ENCODE measurements at places on chromosomes 11 and 22.

GRCh38 chr11:119030329-119031047, at the start of gene SLC37A4:
TSS of gene SLC37A4 (minus strand) at chr11:119030877.
- peak; percentile 85 for DNase-seq

GRCh38 chr22:45105281-45105702, 58.4 kb upstream of the NUP50 start:
- no peak for DNase-seq

GRCh38 chr22:23268877-23269276, 88.6 kb downstream of the BCR start:
- DNase-seq, result no peak

- no peak for DNase-seq
These were observed 7.2 kb downstream of the DTX4 start for GRCh38 chr11:59179121-59179520.

- no peak for DNase-seq
These were observed 20.6 kb upstream of the TLCD5 start for GRCh38 chr11:120304526-120304925.

- no peak for DNase-seq
These were observed 3.2 kb downstream of the MMP11 start for GRCh38 chr22:23775779-23776375.

GRCh38 chr11:69576069-69576782, 64.7 kb upstream of the CCND1 start:
- DNase-seq, result no peak

DNA sequence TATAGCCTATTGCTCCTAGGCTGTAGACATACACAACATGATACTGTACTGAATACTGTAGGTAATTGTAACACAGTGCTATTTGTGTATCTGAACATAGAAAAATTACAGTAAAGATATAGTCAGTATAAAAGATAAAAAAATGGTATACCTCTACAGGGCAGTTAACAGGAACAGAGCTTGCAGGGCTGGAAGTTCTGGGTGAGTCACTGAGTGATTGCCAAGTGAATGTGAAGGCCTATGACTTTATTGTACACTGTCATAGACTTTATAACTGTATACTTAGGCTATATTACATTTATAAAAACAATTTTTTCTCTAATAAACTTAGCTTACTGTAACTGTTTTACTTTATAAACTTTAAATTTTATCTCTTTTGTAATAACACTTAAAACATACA, 332.4 kb upstream of the ARHGAP42 start:
- no peak for DNase-seq

DNA sequence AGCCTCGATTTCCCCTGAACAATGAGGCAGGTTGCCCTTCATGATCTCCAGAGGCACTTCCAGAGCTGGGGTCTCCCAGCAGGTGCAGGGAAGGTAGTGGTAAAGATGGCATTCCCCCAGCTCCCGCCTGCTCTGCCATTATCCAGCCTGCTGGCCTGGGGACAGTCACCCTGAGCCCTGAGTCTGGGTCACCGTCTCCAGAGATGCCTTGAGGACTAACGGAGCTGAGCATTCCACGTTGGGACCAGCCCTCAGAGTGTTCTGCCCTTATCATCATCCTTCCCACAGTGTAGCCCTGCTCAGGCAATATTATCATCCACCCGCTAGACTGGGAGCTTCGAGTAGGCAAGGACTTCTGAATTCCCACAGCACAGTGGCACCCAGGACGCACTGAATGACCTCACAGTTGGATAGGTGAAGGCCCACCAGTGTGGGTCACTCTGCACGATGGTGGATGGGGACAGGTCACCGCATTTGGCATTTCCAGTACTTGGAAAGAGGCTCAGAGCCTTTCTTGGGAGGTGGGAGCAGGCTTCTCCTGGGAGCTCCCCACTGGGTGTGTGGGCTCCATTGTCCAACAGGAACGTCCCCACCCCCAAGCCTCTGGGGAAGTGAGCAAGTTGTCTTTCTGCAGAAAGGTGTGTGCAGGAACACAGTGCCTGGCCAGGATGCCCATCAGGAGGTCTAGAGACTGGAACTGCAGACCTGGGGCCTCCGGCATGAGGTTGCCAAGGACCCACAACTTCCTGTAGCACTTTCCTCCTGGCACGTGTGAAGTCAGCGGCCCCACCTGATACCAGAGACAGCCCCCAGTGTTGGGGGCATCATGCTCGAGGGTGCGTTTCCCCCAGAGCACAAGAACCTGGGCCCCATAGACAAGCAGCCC, 51.4 kb upstream of the WNT7B start:
- no peak for DNase-seq

GRCh38 chr11:110071197-110071596, 22.0 kb upstream of the ZC3H12C start:
- no peak for DNase-seq

DNA sequence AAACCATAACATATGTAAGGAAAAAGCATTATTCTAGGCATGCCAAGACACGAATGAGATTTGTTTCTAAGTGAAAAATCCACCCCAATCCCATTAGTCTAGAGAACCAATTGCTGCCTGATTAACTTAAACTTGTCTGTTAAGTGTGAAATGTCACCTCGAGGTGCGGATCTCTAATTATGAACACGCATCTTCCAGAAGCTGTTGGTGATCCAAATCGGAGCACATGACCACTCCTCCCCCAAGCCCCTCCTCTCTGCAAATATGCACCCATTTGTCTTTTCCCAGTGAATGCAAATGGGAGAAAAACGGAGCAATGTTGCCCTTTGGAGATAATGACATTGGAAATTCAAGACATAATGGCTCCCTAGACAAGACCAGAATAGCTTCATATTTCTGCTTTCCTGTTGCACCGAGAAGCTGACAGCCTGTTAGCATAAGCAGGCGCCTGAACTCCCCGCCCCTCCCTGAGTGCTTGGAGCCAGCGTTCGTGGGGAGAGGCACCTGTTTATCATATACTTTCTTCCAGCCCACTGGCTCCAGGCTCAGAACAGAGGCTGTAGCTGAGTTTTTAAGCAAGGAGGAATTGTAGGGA, 6.0 kb upstream of the FXYD6 start:
- DNase-seq, result no peak

- DNase-seq, result no peak
These were observed 103.3 kb upstream of the ANO5 start for GRCh38 chr11:22089609-22090008.

DNA sequence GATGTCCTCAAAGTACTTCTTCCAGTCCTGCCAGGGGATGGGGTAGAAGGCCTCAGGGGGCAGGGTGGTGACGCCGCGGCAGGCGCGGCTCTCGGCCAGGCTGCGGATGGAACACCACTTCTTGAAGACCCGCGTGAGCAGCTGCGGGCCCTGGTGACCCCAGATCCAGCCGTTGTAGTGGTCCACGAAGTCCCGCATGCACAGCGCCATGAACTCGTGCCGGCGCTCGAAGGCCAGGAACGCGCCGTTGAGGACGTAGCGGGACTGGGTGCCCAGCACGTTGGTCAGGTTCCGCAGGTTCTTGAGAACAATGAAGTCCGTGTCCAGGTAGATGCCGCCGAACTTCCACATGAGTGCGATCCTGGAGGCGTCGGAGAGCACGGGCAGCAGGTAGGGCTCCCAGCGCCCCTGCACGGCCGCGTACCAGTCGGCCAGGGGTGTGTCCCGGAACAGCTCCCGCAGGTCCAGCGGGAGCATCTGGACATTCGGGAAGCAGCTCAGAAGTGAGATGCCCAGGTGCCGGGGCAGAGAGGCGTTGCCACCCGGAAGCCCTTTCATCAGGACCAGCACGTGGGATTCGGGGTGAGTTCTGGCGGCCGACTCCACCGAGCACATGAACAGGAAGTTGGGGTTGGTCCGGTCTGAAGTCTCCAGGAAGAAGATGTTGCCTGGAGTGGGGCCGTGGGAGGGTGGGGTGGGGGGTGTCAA, 27.5 kb downstream of the A4GALT start:
- DNase-seq, result no peak

GRCh38 chr11:134664447-134665187, 252.6 kb upstream of the B3GAT1 start:
- no peak for DNase-seq

DNA sequence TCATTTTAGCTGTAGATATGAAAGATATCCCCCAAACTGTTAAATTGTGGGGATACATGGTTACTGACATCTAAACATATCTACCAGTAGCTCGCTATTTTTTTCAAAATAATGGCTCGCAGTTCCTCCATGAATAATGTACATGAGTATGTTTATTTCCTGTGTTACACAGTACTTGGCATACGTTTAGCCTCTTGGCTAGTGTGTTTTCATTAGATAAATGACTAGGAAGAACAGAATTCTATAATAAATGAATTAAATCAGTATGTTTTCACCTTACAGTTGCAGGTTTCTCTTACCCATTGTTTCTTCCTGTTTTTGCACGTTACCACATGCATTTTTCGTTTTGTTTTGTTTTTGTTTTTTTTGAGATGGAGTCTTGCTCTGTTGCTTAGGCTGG, 21.8 kb downstream of the RNF169 start:
- DNase-seq, result no peak

GRCh38 chr11:134609361-134610115, 197.5 kb upstream of the B3GAT1 start:
- no peak for DNase-seq

GRCh38 chr22:34493486-34493885, 572.5 kb upstream of the ISX start:
- no peak for DNase-seq

DNA sequence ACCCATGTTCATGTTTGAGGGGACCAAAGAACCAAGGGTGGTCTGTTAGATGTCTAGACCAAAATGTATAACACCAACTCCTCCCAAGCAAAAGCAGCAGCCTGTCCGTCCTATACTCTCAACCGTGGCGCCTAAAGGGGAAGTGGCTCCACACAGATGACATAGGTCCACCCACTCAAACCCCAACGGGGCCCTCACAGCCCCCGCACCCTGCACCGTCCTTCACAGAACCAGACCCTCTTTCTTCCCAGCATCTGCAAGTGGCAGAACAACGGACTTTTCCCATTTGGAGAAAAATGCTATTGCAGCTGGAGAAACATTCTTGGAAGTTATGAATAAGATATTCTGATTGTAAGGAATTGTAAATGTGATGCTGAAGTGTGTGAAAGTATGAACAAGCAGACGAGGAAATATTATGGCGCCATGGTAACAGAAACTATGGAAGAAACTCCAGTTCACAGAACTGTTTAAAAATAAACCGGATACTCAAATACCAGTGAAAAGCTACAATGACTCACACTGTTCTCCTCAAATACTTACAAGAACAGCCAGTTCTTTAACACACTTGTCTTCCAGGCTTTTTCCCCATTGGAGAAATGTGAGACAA, 76.5 kb upstream of the ARFGAP3 start:
- no peak for DNase-seq

DNA sequence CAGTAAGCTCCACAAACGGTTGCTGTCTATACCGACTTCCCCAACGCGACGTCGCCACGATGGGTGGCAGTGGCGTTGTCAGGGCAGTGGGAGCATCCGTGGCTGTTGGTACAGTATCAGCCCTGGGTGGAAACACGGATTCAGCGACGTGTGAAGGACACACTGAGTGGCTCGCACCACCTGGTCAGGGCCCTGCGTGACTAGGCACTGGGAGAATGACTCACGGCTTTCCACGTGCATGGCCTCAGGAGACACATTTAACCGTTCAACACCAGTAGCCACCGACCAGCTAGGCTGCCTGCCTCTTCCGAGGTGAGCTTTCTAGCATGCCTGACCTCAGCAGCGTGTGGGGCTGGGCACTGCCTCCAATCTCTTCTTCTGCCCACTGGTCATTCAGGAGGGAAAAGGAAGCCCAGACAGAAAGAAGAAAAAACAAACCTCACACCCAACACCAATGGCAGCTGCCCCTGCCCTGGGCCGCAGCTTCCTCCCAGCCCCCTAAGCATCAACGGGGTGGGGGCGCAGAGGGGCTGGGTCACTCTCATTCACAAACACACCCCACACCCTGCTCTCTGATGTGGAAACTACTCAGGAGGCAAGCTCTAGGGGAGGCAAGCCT, 59.0 kb downstream of the MYH9 start:
- DNase-seq, result no peak

- no peak for DNase-seq
These were observed 267.3 kb upstream of the MPPED2 start for GRCh38 chr11:30853439-30853838.

DNA sequence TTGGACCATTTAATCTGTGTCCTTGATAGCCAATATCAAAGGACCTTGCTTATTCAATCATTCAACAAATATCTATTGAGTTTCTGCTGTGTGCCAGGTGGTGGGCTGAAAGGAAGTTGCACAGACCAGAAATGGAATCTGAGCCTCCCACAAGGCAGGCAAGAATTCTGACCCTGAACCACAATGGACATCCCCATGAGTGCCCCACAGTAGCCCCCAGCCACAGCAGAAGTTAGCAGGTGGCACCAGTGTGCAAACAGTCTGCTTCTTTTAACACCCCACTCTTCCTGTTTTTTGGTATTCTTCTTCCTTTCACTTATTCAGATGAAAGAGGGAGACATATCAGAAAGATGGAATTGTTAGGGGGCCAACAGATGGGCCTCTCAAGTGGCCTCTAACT, 12.2 kb upstream of the SERPING1 start:
- DNase-seq, result no peak

DNA sequence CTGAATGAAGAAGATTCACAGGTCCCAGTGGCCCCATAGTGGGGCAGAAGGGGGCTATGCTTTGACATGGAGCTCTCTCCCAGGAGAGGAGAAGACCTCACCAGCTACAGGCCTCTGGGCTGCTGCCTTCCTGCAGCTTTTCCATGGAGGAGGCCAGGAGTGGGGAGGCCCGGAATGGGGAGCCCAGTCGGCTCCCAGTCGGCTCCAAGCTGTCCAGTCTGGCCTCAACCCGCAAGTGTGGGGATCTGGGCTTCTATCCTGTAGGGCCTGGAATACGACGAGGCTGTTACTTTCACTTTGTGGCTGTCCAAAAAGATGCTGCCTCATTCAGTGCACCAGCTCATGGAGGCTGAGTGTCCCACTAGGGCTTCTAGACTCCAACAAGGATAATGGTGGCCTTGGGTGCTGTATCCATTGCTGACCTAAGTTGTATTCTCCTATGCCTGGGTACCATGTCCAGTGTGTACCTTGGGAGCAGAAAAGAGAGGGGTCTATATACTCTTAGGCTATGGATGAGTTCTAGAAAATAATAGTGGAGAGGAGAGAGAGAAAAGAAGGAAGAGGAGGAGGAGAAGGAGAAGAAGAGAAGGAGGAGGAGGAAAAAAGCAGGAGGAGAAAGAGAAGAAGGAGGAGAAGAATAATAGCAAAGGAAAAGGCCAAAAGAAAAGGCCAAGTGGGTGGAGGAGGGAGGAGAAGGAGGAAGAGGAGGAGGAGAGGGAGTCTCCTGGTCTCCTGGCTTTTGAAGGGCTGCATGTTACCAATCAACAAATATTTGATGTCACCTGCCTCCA, 1.1 kb downstream of the MYO18B start:
- DNase-seq, result no peak

Data from NCI-H187 treated with DMSO at 0.1 percent for 48 hours (cell line).